ENCODE measurements at places on chromosomes 4 and X.

DNA sequence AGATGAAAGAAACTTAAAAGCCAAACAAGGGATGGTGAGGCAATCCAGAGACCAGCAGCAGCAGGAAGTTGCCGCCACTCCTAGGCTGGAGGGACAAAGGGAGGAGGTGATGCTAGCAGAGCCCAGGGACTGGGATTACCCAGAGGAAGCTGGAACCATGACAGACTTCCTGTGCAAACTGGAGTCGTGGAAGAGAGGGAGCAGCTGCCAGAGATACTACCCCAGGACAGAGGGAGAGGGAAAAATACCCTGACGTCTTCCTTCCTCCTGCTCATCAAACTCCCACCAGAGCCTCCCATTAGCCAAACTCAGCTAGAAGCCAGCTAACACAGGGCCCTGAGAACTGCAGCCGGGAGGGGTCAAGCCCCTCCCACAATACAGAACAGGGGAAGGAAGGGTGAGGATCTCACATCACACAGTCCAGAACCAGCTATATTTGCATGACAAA, 101.2 kb upstream of the KLF3 start:
- no peak for DNase-seq

- DNase-seq: no peak
Observed at GRCh38 chr4:187357821-187358220, 634.2 kb upstream of the FAT1 start.

- no peak for DNase-seq
Observed at GRCh38 chrX:30864383-30864785, 24.7 kb downstream of the TAB3 start.

DNA sequence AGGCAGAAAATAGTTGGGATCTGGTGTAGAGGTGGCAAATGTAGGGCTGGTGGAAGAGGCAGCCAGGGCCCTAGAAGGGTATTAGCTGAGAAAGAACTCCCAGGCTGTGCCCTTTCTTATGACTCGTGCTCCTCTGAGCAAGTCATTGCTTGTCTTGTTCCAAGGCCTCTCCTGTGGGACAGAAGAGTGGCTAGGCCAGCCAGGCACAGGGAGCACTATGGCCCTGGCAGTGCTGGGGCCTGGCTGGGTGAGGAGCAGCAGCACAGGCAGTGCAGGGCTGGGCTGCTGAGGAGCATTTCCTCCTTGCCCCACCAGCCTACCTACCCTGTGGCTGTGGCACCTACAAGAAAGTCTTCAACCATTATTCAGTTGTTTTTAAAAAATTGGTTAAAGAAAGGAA, 298.5 kb upstream of the NR3C2 start:
- no peak for DNase-seq

DNA sequence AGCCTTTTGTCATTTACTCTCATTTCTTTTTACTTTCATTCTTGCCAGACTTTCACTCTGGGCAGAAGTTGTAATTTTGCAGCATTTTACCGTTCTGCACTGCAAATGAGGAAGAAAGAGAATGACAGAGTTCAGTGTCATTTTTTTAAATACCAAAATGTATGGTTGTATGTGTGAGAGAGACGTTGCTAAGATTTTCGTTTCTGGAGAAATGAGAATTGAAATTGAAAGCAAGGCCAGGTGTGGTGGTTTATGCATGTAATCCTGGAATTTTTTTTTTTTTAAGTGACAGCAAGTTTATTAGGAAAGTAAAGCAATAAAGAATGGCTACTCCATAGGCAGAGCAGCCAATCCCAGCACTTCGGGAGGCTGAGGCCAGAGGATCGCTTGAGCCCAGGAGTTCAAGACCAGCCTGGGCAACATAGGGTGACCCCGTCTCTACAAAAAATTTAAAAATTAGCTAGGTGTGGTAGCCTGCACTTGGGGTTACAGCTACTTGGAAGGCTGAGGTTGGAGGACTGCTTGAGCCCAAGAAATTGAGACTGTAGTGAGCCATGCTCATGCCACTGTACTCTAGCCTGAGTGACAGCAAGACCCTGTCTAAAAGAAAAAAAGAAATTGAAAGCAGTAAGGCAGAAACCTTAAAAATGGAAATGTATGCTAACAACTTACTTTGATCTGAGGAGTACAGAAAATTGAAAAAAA, 12.9 kb downstream of the DCK start:
- no peak for DNase-seq

GRCh38 chr4:152211936-152212653, 323.8 kb downstream of the FBXW7 start:
- no peak for DNase-seq

DNA sequence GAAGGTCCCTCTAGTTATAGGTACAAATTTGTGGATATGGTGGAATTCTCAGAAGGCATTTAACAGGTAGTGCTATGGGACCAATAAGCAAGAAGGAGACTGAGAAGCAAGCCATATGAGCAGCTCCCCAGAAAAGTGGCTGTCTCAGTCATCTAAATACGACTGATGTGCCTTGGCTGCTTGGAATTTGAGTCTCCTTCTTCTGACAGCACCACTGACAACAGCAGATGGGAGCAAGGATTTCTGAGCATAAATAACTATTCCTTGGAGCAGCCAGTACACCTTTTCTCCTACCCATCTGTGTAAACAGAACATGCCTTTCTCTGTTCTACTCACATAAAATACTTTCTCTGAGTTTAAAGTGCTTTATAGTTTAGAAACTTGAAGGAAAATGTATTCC, 196.2 kb downstream of the GABRG1 start:
- DNase-seq: no peak

DNA sequence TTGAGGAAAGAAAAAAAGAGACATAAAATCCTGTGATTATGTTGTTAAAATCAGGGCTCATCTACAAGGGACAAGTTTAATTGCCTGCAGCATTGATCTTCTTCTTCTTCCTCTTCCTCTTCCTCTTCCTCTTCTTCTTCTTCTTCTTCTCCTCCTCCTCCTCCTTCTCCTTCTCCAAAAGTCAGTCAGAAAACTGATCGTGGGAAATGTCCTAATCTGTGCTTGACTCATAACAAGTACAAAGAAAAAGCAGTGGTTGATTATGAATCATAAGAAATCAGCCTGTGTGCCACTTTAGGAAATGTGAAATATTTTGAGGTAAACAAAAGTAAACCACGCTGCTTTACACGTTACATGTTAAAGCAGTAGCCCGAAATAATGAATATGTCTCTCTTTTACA, 2.7 kb upstream of the ATP10D start:
- no peak for DNase-seq

GRCh38 chr4:121690001-121690400, 6.8 kb downstream of the ANXA5 start:
- no peak for DNase-seq

- DNase-seq: no peak
Observed at GRCh38 chr4:6647582-6648230, 7.2 kb downstream of the MRFAP1 start.

- no peak for DNase-seq
Observed at GRCh38 chr4:119010909-119011606, 122.4 kb downstream of the SYNPO2 start.
